ENCODE measurements at places on chromosomes 4 and X.

- no peak for DNase-seq
Measured at GRCh38 chr4:100635899-100636298, 118.1 kb upstream of the EMCN start.

GRCh38 chr4:20273793-20274192, 22.1 kb downstream of the SLIT2 start:
- DNase-seq: no peak

GRCh38 chr4:26885912-26886274, 25.3 kb downstream of the STIM2 start:
- DNase-seq: no peak

DNA sequence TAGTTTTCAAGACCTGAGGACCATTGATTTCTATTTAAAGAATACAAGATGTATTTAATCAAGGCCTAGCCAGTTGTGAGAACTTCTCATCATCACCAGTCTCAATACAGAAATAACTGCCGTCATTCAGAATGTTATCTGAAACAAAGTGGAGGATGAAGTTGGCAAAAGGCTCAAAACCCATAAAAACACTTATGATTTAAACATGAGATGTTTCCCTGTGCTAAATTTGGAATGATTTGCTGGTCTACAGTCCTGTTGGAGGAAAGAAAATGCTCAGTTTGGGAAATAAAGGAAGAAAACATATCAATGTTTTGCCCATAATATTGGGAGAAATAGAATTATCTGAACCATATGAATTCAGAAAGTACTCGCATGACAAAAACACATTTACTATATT, 192.2 kb downstream of the ADGRA3 start:
- no peak for DNase-seq

GRCh38 chrX:134443461-134443860, 16.5 kb upstream of the HPRT1 start:
- DNase-seq: no peak

- no peak for DNase-seq
Measured at GRCh38 chrX:37599729-37600128, 28.3 kb downstream of the LANCL3 start.

GRCh38 chr4:86218746-86219473, 140.9 kb downstream of the MAPK10 start:
- DNase-seq: no peak

GRCh38 chr4:26334366-26334765, 13.6 kb downstream of the RBPJ start:
- no peak for DNase-seq

DNA sequence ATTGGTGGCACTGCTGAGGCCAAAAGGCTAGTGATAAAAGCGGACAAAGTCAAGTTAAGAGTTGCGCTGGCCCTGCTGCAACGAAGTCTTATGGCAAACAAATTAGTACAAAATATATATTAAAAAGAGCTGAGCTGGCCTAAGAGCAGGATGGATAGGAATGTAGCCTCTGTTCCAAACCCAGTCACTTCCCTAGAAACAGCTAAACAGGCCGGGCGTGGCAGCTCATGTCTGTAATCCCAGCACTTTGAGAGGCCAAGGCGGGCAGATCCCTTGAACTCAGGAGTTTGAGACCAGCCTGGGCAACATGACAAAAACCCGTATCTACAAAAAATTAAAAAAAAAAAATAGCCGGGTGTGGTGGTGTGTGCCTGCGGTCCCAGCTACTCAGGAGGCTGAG, 32.4 kb upstream of the UGDH start:
- DNase-seq: peak; percentile 54

GRCh38 chrX:154125391-154126040, 18.5 kb upstream of the OPN1LW start:
- DNase-seq: no peak

GRCh38 chrX:42107495-42108488, 184.4 kb upstream of the CASK start:
- DNase-seq: no peak

DNA sequence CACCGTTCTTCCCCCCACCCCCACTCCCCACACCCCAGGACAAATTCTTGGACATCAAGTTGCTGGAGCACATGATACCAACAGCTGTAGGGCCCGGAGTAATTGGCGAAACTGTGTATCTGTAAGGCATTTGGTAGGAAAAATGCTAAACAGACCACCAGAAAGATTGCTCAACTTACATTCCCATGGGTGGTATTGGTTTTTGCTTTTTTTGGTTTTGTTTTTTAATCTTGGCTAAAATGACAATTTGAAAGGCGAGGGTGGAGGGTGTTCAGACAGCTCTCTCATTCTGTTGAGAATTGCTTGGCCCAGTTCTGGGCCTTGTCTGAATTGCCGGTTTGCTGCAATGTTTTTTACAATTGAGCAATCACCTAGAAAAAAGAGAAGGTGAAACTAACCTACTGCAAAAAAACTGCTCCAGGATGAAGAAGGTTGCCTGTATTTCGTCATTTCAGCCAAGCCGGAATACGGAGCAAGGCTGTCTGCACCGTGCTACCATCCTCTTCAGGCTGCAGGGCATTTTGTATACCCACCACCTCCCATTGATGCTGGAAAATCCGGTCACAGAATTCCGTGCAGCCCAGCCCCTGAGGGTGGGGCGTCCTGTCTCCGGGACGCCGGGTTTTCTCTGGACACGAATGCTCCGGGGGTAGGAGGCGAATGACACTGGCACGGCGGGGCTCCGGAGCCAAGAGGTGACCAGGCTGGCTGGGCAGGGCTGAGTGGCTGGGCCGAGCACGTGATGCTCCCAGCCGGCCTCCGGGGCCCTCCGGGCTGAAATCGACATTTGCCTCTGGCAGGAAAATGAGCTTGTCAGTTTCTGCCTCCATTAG, at the start of gene CLCN4:
Gene CLCN4, plus strand, starts transcription at position 777 of the 833 bp plus-strand sequence. CDS start 28,058 bp downstream, outside the sequence.
- peak; percentile 52 for DNase-seq

GRCh38 chrX:72115380-72115779, 16.3 kb downstream of the RTL5 start:
- DNase-seq: no peak

GRCh38 chrX:41301438-41301824, 32.5 kb upstream of the DDX3X start:
- DNase-seq: no peak
